ENCODE measurements at places on chromosomes 5 and 9.

GRCh38 chr5:31232273-31232888 lies 38.9 kb downstream of the CDH6 start:
- no peak for DNase-seq

GRCh38 chr9:69307446-69308205 lies 17.4 kb upstream of the ENTREP1 start:
- no peak for DNase-seq

GRCh38 chr5:3612591-3613042 lies 17.0 kb downstream of the IRX1 start:
- DNase-seq, result no peak

DNA sequence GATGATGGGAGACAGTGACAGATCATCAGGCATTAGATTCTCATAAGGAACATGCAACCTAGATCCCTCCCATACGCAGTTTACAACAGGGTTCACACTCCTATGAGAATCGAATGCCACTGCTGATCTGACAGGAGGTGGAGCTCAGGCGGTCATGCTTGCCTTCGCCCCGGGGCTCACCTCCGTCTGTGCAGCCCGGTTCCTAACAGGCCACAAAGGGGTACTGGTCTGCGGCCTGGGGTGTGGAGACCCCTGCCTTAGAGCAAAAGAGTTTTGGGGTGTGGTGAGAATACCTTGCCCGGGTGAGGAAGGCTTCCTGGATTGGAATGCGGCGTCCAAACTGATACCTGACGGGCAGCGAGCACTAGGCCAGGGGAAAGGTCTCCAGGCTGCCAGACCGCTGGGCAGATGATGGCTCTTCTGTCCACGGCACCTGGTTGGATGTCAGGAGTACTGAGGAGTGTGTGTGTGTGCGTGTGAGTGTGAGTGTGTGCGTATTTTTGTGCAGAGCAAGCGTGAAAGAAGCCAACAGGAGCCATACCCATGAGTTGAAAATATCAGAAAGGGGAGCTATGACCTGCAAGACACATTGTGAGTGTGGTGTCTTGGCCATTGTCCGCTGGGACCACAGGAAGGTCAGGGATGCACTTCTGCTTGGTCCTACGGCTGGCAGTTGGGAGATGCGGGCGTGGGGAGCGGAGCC lies 55.4 kb downstream of the ACER2 start:
- DNase-seq, result no peak

Measured in stimulated activated CD8-positive, alpha-beta memory T cell treated with anti-CD3 and anti-CD28 coated beads, Interleukin-4, amount 100 ng/mL, for 4 hours (primary cell).